ENCODE measurements at places on chromosomes 2 and 18.
A peak's percentile ranks its signal among the peaks of the same experiment; 100 is the strongest.

GRCh38 chr18:23340661-23341060, 112.4 kb upstream of the RIOK3 start:
- no peak for DNase-seq

DNA sequence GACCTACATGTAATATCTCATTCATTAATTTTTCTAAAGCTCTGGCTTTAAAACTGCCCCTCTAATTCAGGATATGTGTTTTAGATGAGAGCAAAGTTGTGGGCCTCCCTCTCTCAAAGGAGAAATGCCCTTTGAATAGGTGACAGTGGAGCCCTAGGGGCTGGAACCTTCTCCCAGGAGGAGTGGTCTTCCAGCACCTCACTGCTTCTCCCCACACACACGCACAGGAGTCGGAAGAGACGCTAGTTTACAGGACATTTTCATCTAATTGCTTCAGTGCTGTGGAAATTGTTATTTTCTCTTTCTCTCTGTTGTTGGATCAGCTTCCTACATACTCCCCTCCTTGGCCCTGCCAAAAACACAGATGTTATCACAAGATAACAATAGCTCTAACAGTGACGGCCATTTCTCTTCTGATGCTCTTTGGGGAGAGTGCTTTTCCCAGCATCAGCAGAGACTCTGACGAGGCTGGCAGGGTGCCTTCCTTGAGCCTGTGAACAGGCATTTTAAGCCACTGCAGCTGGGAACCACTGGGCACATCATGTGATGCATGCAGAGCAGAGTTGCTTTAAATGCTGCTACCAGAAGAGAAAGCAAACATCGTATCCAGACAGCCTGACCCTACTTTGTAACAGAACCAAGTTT, 209.4 kb upstream of the SP5 start:
- no peak for DNase-seq

DNA sequence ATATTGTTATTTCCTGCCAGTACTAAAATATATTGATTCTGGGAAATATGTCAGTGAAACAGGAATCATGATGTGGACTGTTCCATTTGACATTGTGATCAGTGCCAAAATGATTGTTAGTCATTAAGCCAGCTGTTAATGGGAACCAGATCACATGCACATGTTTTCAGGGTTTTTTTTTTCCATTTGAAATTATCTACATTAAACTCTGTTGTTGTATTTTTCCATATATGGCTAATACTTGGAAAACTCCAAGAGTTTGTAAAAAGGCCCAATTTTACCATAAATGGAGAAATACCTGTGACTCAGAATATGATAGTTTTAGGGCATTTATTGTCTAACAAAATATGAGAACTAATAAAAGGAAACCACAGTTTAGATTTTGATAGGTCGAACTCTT, 13.4 kb downstream of the ITGAV start:
- DNase-seq: no peak

DNA sequence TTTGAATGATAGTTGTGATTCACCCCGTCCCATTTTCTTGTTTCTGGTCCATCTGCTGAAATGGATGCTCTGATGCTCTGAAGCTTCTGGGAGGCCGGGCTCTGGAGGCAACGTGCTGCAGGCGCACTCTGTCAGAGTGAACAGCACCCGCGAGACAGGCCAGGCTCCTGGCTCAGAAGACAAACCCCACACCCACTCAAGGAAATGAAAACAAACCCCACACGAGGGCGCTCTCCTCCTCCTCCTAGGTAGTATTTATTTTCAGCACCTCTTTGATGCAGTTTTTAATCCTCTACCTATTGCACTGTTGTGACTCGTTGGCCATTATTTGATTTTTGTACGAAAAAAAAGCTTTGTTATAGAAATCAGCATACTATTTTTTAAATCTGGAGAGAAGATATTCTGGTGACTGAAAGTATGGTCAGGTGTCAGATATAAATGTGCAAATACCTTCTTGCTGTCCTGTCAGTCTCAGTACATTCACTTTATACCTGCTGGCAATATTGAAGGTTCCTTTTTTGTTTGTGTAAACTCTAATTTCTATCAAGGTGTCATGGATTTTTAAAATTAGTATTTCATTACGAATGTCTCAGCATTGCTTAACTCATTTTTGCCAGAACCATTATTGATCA, 10.3 kb upstream of the CHST10 start:
- DNase-seq: peak; percentile 59

DNA sequence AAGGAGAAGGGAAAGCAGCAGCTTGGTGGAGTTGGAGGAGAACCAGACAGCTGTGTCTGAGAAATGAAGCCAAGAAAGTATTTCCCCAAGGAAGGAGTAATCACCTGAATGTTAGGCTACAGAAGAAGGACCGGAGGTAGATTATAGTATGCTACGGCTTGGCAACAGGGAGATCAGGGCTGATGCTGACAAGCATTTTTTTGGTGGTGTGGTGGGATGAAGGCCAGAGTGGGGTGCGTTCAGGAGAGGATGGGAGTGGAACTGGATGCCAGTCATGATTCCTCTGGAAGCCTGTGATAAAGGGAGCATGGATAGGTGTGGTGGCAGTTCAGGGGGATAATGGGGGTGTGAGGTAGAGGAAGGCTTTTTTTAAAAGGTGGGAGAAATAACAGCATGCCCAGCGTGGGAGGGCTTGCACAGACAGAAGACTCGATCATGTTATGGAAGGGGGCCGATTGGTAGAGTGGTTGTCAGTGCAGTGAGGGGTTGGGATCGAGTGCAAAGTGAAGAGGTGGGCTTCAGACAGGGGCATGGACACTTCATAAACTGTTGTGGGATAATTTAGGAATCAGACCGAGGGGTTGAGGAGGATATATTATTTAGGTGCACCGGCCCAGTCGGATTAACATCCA, 5.6 kb downstream of the CEP192 start:
- DNase-seq: no peak

GRCh38 chr2:2832657-2833056, 501.6 kb upstream of the MYT1L start:
- no peak for DNase-seq

DNA sequence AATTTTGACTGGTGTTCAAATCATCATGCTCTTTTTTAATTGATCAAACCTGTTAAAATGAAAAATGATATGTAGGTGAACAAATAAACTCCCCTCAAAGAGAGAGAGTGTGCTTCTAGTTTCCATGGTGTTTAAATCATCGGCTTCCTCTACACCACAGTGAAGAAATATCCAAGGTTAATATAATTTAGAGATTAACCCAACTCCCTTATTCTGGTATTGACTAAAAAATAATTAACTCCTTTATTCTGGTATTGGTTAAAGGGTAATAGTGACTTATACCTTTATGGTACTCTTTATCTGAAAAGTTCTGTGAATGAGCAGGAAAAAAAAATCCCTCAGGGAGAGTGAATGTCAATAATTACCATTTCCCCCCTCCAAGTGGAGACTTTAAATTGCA, 93.1 kb downstream of the SPATS2L start:
- no peak for DNase-seq

Data from A549 (cell line).